HuH-7 (cell line): ENCODE measurements at places on chromosomes 6 and 20.
A peak's percentile ranks its signal among the peaks of the same experiment; 100 is the strongest.

- no peak for DNase-seq
Measured at GRCh38 chr6:13308332-13308731, 20.0 kb downstream of the TBC1D7 start.

GRCh38 chr20:38454556-38455473 is 17.8 kb upstream of the RALGAPB start:
- no peak for DNase-seq

DNA sequence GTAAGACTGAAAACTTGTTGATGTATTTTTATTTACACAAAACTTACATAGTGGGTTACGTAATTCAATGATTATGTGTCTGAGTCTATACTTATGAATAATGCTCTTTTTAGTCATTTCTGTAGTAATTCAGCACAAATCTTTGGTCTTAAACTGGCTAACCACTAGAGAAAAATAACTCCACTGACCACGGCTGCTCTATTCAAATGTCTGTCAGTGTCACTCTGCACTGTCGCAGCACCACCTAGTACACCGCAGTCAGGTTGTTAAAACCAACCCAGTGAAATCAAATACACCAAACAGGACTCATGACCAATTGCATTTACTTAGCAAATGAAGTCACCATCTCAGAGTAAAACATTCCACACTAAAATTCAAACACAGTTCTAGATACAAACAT is 93.5 kb upstream of the CCDC28A start:
- DNase-seq, result no peak

GRCh38 chr6:50112981-50113857 is 63.5 kb upstream of the DEFB112 start:
- DNase-seq, result no peak

GRCh38 chr6:134447883-134448387 is 130.0 kb upstream of the SGK1 start:
- no peak for DNase-seq

GRCh38 chr6:143536461-143536865 is 24.9 kb upstream of the FUCA2 start:
- peak; percentile 50 for DNase-seq

- DNase-seq, result no peak
Measured at GRCh38 chr6:8686077-8686476, 250.7 kb upstream of the SLC35B3 start.

DNA sequence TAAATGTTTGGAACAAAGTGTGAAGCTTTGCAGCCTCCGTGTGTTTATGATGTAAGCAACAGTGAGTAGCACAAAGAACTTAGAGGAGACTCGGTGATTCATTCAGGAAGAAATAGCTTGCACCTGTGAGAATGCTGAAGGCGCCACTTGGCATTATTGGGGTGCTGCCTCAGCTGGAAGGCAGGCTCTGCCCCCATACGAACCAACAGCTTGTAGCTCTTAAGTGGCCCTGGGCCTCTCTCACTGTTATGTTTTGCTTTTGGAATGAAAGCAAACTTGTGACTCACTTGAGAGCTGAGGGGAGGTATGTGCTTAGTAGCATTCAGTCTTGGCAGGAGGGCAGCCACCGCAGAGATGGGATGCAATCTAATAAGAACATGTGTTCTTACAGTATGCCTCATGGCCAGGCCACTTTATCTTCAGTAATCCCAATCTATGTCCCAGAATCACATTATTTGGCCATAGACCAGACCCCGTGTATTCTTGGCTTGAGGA is 310.7 kb downstream of the EYA4 start:
- DNase-seq, result no peak

GRCh38 chr6:7846966-7847818 is 63.4 kb downstream of the TXNDC5 start:
- DNase-seq, result no peak

GRCh38 chr6:108739496-108740330 is 108.5 kb upstream of the ARMC2 start:
- DNase-seq, result no peak

DNA sequence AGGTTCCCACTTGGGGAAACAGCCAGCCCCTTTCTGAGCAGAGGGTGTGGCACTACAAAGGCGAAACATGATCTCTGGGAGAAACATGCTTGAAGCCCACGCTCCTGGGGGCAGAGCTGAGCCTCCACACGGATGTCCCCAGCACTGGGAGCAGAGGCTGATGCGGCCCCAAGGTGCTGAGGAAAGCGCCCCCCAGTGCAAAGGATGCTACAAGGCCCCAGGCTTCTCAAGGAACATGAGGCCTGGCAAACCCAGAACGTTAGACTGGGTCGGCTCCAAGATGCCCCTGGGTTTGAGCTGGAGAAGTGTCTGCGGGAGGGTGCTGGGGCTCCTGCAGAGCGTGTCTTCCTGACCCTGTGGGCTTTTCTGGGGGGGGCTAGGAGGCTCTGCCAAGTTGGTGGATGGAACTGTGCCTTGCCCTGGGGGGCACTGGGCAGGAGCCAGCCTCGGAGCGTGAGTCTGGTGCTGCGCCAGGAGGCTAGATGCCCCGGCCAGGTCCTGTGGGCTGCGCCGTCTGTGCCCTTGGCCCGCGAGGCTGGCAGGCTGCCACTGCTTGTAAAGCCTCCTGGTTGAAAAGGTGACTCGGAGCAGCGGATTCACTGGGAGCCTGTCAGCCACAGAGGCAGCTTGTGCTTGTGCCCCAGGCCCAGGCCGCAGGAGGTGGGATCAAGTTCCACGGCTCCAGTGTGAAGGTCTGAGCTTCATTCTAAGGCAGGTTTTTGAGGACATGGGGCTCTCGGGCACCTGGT is 8.1 kb downstream of the SYNJ2 start:
- no peak for DNase-seq

DNA sequence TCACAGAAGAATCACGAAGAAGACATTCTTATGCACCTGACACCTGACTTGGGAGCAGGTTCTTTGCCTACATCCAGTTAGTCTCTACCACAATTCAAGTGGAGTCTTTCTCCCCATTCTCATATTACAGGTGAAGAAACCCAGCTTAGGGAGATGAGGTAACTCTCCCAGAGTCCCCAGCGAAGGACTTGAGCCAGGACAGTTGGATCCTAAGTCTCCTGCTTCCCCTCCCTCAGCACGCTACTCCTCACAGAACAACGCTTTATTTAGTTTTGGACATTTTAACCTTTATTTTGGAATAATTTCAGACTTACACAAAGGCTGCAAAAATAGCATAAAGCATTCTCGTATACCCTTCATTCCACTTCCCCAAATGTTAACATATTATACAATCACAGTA is 824 bp upstream of the CSTL1 start:
- no peak for DNase-seq

DNA sequence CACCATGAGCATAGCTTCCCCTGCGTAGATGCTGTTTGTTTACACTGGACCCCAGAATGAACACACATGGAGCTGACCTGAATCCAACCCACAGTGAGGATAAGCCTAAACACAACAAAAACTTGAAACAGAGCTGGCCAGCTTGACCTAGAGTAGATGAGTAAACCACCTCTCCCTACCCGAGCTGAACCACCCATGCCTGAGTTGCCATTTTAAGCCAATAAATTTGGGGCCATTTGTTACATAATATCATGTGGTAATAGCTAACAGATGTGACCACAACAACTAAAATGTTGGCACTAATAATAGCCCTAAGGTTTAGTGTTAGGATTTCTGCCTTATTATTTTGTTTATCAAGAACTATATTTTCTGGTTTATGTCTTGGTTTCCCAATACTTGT is 103.2 kb upstream of the GRIK2 start:
- no peak for DNase-seq

DNA sequence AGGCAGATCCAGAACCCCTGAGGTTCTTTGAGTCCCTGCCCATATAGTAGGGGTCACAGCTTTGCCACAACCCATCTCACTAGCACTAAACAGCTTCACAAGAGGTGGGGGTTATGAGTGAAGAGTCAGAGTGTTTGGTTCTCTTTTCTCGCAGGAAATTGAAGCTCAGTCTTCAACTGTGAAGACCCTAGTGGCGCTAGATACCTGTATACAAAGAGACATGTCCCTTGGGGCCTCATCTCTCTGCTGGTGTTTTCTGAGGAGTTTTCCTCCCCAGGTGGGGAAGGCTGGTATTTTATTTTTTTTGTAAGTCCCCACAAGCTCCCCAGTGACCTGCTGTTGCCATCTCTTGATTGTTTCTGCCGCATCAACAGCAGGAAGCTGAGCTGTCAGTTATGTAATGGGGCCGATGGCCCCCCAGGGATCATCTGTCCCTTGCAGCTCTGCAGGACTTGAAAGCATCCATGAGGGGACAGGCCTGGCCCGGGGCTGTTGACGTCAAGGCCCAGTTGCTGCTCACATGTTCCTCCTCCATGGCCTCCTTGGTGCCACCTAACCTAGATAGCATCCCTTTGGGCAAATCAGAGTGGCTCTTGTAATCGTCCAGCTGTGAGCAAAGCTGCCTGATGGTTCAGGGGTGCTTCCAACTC is 23.1 kb downstream of the STK35 start:
- no peak for DNase-seq

GRCh38 chr6:169404828-169405227 is 151.2 kb upstream of the THBS2 start:
- DNase-seq, result no peak

- DNase-seq, result no peak
Measured at GRCh38 chr6:123925350-123925749, 121.7 kb downstream of the NKAIN2 start.

- DNase-seq, result no peak
Measured at GRCh38 chr6:73655341-73655917, 1.6 kb upstream of the SLC17A5 start.

- DNase-seq, result no peak
Measured at GRCh38 chr6:14757418-14757817, 488.5 kb upstream of the JARID2 start.

GRCh38 chr6:38207375-38207774 is 387.8 kb downstream of the ZFAND3 start:
- no peak for DNase-seq
